A673 (cell line): ENCODE measurements at places on chromosomes 5 and 9.

- no peak overlapping the region for H3K27ac ChIP-seq
- H3K27me3 ChIP-seq: no peaks in the 10 kb centered on the region
- no peak for DNase-seq
- peaks cover 13% of the 10 kb centered on the region for H3K4me1 ChIP-seq
- H3K4me3 ChIP-seq: no peak overlapping the region
Measured at GRCh38 chr5:10705747-10706146, 55.3 kb downstream of the DAP start.

DNA sequence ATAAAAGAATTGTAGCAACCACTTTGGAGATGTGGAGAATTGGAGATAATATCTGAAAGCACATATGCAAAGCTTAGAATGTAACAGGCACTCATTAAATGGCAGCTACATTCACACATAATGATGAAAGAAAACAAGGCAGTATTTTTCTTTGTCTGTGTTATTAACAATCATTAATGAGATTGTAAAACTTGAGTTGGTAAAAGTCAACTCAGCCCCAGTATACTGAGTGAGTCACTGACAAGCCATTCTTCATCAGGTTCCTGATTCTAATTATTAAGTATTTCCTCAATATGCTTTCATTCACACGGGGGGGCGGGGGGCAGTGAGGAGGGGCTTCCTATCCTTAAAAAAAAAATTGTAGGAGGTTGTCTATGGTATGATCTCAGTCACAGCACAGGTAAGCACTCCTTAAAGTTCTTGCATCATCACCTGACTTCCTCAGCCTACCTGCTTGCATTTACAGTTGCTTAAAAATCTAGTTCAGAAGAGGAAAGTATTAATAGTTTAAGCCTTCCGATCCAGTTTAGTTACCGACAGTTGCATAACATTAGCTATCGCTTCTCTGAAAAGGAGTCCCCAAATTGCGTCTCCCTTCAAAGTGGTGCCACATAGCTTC is 379.8 kb downstream of the EFNA5 start:
- H3K27me3 ChIP-seq: no peaks in the 10 kb centered on the region
- H3K36me3 ChIP-seq: no peaks in the 10 kb centered on the region
- H3K4me1 ChIP-seq: peaks cover 5% of the 10 kb centered on the region
- H3K27ac ChIP-seq: no peak overlapping the region

DNA sequence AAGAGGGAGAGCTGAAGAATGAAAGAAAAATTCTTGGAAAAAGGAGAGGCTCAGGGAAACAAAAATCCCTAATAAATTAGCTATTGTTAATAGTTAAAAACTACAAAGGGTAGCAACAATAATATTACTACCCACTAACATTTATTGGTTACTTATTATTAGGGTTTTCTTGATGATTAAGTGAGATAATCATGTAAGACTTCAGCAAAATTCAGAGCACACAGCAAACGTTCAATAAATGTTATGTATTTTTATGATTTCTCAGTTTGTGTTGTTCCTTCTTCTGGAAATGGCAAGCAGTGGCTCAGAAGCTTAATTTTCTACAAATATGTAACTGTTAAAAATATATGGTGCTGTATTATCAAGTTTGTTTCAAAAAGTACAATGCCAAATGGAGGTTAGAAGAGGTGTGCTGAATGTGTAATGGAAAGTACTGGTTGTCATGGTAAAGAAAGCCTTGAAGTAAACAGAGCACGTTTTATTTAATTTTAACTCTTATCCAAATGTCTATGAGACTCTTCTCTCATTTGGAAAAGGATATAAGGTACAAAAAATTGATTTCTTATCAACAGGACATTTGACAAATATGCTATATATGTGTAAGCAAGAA is 226.0 kb upstream of the ATP10B start:
- H3K4me1 ChIP-seq: no peaks in the 10 kb centered on the region
- no peaks in the 10 kb centered on the region for H3K27me3 ChIP-seq
- no peak overlapping the region for H3K27ac ChIP-seq
- no peak for DNase-seq
- no peak overlapping the region for H3K4me3 ChIP-seq

DNA sequence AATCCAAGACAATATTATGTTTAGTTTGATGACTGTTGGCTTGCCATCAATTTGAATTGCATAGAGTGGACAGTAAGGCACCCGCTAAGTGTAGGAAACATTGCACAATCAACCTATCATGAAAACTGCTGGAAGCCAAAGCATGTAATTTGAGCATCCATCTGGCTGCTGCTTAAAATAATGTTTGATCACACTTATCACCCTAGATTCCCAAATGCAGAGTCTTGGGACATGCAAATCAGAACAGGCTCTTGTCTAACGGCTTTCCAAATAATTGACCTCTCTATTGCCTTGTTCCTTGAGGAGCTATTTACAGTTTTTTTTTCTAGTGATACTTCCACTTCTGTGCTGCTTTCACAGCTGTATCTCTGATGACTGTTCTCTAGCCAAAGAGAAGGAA is 342.1 kb downstream of the PRR16 start:
- no peaks in the 10 kb centered on the region for H3K36me3 ChIP-seq
- H3K4me3 ChIP-seq: no peak overlapping the region
- H3K27ac ChIP-seq: no peak overlapping the region
- no peaks in the 10 kb centered on the region for H3K4me1 ChIP-seq
- peak; percentile 29 for DNase-seq

GRCh38 chr9:8365029-8365428 is 565.5 kb upstream of the DMAC1 start:
- no peak for DNase-seq
- H3K27ac ChIP-seq: no peak overlapping the region
- no peaks in the 10 kb centered on the region for H3K27me3 ChIP-seq

GRCh38 chr5:14743601-14744295 is 79.2 kb downstream of the OTULIN start:
- H3K27me3 ChIP-seq: no peaks in the 10 kb centered on the region
- no peak overlapping the region for H3K4me3 ChIP-seq
- no peak for DNase-seq
- H3K4me1 ChIP-seq: no peaks in the 10 kb centered on the region

- no peaks in the 10 kb centered on the region for H3K36me3 ChIP-seq
- H3K27me3 ChIP-seq: no peaks in the 10 kb centered on the region
- DNase-seq: no peak
- H3K27ac ChIP-seq: no peak overlapping the region
- no peak overlapping the region for H3K4me3 ChIP-seq
Measured at GRCh38 chr5:100270023-100270771, 265.0 kb upstream of the FAM174A start.

GRCh38 chr9:106897236-106897635 is 34.3 kb downstream of the ZNF462 start:
- no peak for DNase-seq
- no peak overlapping the region for H3K4me3 ChIP-seq
- H3K4me1 ChIP-seq: peaks cover 2% of the 10 kb centered on the region
- no peaks in the 10 kb centered on the region for H3K36me3 ChIP-seq
- no peaks in the 10 kb centered on the region for H3K27me3 ChIP-seq

- peak; percentile 68 for DNase-seq
- no peak overlapping the region for H3K27ac ChIP-seq
- peaks cover 14% of the 10 kb centered on the region for H3K4me1 ChIP-seq
- H3K4me3 ChIP-seq: no peak overlapping the region
- H3K27me3 ChIP-seq: no peaks in the 10 kb centered on the region
- H3K36me3 ChIP-seq: no peaks in the 10 kb centered on the region
Measured at GRCh38 chr9:38675211-38675610, 44.7 kb downstream of the FAM240B start.

DNA sequence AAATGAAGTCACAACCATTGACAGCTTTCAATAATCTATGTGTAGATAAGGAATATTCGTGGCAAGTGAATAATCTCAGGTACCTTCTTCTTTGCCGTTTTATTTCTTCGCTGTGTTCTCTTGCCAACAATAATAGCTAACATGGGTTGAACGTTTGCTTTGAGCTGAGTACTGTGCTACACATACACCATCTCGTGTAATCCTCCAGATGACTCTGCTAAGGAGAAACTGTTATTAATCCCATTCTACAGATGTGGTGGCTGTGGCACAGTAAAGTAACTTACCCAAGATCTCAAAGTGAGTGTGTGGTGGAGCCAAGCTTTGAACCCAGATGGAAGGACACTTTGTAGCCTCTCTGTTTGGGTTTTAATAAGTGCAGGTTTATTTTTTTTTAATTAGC is 179.7 kb downstream of the C9orf152 start:
- no peak overlapping the region for H3K27ac ChIP-seq
- no peak overlapping the region for H3K4me3 ChIP-seq
- no peak for DNase-seq
- no peaks in the 10 kb centered on the region for H3K36me3 ChIP-seq
- H3K27me3 ChIP-seq: no peaks in the 10 kb centered on the region
- H3K4me1 ChIP-seq: peaks cover 12% of the 10 kb centered on the region

- H3K4me3 ChIP-seq: no peak overlapping the region
- H3K27ac ChIP-seq: no peak overlapping the region
- no peak for DNase-seq
- no peaks in the 10 kb centered on the region for H3K27me3 ChIP-seq
Measured at GRCh38 chr5:154285661-154286408, 95.3 kb downstream of the GALNT10 start.

DNA sequence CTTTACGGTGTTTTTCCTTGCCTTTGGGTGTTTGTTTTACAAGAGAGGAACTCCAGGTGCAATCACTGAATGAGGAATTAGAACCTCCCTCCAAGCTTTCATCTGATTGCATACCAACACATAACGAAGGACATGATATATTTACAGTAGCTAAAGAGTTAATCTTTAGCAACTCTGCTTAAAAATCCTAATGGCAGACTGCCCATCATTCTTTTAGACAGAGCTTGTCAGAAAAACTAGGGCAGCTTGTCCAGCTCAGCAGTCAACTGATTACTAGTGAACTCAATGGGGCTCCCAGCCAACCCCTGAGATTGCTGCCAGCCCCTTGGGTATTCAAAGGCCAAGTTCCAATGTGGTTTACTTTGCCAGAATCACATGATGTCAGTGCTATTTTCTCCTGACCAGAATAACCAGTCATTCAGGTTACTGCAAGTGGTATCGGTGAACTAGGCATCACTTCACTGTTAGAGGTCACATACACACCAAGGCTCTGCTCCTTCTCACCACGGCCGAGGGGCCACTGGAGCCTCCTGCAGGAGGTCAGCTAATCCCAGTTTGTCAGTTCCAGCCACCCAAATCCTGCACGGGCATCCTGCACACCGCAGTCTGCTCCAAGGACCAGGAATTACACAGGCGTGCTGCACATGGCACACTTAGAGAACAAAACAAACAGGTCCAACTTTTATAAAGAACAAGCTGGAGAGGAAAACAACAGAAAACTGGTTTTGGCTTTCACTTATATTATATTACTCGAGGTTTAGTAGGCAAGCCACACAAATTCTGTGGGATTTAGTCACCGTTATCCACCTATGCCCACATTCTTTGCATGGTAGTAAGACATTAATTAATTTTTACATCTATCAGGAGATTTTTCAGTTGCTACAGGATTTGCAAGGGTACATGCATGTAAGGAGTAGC is 62.5 kb downstream of the NFIB start:
- peak; percentile 16 for DNase-seq
- H3K4me3 ChIP-seq: no peak overlapping the region
- no peak overlapping the region for H3K27ac ChIP-seq
- H3K4me1 ChIP-seq: peaks cover 12% of the 10 kb centered on the region
- H3K36me3 ChIP-seq: no peaks in the 10 kb centered on the region

- no peak for DNase-seq
- H3K27me3 ChIP-seq: no peaks in the 10 kb centered on the region
- no peak overlapping the region for H3K27ac ChIP-seq
- no peaks in the 10 kb centered on the region for H3K4me1 ChIP-seq
- no peak overlapping the region for H3K4me3 ChIP-seq
Measured at GRCh38 chr5:10662661-10663488, 98.2 kb downstream of the DAP start.

DNA sequence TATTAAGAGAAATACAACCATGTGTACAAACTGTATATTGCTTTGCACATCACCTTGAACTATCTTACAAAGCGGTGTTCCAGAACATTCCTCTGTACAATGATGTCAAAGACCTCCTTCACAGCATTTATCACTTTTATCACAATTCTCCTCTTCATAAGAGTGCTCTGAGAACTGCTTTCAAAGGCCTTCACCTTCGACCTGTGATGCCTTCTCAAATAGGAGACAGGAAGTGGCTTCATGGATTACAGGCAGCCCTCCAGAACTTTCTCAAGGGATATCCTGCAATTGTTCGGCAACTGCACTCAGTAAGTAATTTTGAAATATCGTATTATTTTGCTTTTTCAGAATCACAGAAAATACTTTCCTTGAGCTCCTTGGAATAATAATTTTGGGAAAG is 68.0 kb upstream of the IL7R start:
- H3K36me3 ChIP-seq: no peaks in the 10 kb centered on the region
- DNase-seq: no peak
- no peak overlapping the region for H3K27ac ChIP-seq
- no peak overlapping the region for H3K4me3 ChIP-seq
- H3K4me1 ChIP-seq: no peaks in the 10 kb centered on the region

- no peak overlapping the region for H3K4me3 ChIP-seq
- no peaks in the 10 kb centered on the region for H3K36me3 ChIP-seq
Measured at GRCh38 chr5:73540192-73540591, 25.2 kb downstream of the ANKRA2 start.

DNA sequence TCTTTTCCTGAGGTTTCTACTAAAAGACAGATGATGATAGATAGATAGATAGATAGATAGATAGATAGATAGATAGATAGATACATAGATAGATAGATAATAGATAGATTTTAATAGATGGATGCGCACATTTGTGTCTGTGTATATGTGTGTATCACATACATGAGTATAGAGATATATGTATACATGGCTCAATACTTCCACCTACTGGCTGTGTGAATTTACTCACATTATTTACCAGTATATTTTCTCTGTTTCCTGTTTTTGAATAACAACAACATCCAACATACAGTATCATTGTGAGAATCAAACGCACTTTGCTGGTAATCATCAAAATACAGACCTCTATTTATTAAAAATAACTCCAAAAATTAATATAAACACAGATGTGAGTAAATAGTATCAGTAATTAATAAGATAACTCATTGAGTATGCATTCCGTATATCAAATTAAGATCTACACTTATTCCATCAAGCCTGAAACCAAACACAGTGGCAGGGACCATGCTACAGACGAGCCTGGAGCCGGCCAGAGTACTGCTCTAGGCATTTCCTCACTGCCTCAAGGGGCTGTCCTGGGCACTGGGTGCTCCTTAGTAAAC is 338.0 kb downstream of the SEMA5A start:
- H3K27me3 ChIP-seq: no peaks in the 10 kb centered on the region
- H3K4me1 ChIP-seq: no peaks in the 10 kb centered on the region
- no peak overlapping the region for H3K27ac ChIP-seq
- DNase-seq: peak; percentile 49
- H3K4me3 ChIP-seq: no peak overlapping the region

DNA sequence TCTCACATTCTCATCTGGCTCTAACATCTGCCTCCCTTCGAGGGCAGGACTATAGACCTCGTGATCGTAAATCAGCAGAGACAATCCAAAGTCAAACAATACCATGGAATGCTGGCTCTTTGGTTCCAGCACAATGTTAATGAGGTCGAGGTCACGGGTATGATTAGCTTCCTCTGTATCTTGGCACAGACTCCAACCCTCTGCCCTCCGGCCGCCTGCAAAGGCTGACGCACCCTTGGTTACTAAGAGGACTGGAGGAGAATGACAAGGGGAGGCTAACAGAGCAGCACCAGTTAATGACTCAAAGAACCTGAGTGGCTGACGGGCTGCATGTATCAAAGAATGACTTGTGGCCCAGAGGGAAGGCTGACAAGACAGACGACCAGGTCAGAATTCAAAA is 10.1 kb downstream of the LHFPL2 start:
- DNase-seq: no peak
- no peak overlapping the region for H3K4me3 ChIP-seq
- no peaks in the 10 kb centered on the region for H3K36me3 ChIP-seq
